ENCODE measurements at places on chromosomes 1 and 21.

GRCh38 chr1:37946703-37947360, at the start of gene INPP5B:
TSS of gene INPP5B (minus strand) at chr1:37947053. CDS start at chr1:37946308, 745 bp downstream.
- peak; percentile 90 for DNase-seq

GRCh38 chr1:152162792-152163463, 3.9 kb upstream of the RPTN start:
- no peak for DNase-seq

- DNase-seq: no peak
Observed at GRCh38 chr1:195186544-195186943, 1421.7 kb downstream of the KCNT2 start.

- DNase-seq: no peak
Observed at GRCh38 chr21:45322960-45323461, 35.3 kb upstream of the POFUT2 start.

GRCh38 chr1:33826711-33827110, 37.2 kb upstream of the HMGB4 start:
- no peak for DNase-seq

- DNase-seq: no peak
Observed at GRCh38 chr1:61520401-61520800, 204.5 kb downstream of the TM2D1 start.

DNA sequence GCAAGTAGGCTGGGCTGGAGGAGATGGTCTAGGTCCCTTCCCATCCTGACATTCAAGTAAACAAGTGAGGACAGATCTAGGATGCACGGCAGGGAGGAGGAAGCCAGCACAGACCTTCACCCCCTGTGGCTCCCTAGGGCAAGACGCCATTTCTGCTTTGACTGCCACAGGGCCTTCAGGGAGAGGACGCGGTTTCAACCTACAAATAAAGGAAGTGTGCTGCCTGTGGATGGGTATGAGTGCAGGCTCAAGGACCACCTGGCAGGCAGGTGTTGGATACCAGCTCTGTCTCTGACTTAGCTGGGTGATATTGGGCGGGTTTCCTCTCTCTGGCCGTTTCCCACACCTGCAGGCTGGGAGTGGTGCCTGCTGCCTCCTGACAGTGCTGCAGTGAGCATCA, 16.2 kb downstream of the SLC2A1 start:
- no peak for DNase-seq

DNA sequence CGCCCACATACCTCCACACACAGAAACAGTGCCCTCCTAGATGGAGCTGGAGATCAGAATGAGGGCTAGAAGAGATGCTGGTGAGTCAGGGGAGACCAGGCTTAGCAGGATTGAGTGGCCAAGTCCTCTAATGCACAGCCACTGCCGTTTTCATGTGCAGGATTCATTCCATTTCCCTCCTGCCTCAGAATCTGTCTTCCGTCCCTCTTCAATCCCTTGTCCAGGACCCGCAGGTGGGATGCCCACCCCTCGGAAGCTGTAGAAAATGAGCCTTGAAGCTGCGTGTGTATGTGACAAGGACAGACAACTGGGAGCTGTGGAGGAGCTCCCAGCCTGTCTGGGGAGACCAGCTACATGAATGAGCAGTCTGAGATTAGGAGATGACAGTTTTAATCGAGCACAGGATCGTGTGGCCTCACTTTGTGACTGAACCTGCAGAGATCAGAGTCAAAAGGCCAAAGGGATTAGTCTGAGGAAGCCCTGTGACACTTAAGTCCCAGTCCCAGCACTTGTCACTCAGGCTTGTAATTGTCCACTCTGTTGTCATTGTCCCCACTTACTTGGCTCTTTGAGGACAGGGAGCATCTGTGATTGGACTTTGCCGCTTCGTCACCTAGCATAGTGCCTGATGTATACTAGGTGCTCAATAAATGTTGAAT, 22.0 kb downstream of the LGR6 start:
- no peak for DNase-seq

GRCh38 chr21:42146821-42147220, 72.1 kb upstream of the ABCG1 start:
- DNase-seq: peak; percentile 16
